ENCODE measurements at places on chromosomes 2 and 18.

DNA sequence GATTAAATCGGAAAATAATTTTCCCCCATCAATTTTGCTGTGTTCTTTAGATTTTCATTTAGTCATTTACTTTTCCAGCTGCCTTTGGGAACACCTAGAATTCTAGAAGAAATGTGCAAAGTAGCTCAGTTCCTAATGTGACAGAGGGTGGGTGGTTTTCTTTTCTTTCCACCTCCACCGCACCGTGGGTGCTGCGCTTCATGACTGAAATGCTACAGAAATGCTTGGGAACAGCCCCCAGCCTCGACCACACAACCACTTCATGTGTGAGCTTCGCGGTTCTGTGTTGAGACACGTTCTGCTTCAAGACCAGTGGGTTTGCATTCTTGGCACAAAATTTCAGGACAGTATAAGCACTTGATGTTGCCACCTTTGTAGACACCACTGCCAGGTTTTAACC, 30.9 kb downstream of the E2F6 start:
- no peak for DNase-seq

- DNase-seq: no peak
These were observed 144.7 kb downstream of the FAM210A start for GRCh38 chr18:13581496-13582177.

DNA sequence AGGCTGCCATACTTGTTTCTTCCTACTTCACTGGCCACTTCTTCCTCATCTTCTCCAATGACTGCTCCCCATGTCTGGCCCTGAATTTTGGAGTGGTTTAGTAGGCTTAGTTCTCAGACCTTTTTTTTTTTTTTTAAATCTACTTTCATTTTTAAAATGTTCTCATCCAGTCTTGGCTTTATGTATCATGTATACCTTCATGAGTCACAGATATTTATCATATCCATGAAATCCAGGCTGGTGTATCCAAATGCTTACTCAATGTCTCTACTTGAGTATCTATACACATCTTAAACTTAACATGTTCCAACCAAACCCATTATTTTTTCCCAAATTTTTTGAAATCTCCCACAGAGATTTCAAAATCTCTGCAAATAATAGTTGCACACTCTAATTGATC, 26.3 kb upstream of the CFAP36 start:
- DNase-seq: no peak

- DNase-seq: no peak
These were observed 304.4 kb upstream of the HS6ST1 start for GRCh38 chr2:128622955-128623620.

DNA sequence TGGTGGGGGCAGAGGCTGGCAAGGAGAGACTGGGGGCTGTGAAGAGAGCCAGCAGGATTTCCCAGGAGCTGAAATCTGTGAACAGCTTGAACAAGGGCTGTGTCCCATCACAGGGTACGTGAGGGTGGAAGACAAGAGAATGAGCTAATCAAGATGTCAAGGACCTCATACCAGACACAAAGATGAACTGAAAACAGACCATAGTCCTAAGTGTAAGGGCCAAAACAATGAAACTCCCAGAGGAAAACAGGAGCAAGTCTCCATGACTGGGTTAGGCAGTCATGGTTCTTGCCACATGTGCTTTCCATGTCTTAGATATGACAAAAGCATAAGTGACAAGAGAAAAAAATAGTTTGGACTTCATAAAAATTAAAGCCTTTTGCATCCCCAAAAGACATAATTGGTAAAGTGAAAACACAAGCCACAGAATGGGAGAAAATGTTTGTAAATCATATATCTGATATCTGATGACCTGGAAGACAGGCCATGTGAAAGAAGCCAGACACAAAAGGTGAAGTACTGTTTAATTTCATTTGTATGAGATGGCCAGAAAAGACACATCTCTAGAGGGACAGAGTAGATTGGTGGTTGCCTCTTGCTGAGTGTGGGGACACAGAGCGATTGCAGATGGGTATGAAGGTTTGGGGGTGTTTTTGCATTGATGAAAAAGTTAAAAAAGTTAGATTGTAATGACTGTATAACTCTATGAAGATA, 67.6 kb downstream of the FHOD3 start:
- no peak for DNase-seq
